ENCODE measurements at places on chromosomes 3 and 15. TPM values are rescaled to one million over a fixed set of nuclear protein-coding genes. Genes with fewer than 3 reads are reported as not detected.

ST3GAL6 gene
- 11.2 TPM for total RNA-seq

RHOV gene
- 19.4 TPM for total RNA-seq

SHF gene
- total RNA-seq: 12.3 TPM

CEP97 gene
- total RNA-seq: 15.9 TPM
